ENCODE measurements at places on chromosomes 2 and 18. TPM values are rescaled to one million over a fixed set of nuclear protein-coding genes. Genes with fewer than 3 reads are reported as not detected.

DNA sequence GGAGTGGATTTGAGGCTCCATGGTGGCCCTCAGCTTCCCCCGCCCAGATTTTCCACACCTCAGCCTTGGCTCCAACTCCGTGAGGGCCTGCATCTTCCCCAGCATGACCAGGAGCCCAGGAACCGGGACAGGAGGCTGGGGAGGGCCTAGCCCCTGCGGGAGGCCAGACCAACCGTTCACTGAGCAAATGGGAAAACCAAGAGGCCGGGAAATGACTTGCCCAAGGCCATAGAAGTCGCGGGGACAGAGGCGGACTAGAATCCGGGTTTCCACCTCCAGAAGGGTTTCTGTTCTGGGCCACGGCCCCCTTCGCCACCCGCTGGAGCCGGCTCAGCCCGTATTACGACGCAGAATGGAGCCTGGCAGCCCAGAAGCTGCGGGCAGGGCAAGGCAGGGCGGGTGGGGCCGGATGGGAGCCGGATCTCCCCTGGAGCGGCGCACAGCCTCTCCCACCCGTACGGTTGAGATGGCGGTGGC lies 7.9 kb upstream of the CRYBA2 start:
- DNase-seq, result no peak

NR4A2 gene
- total RNA-seq, result not detected

ZNF396 gene
- 0.10 TPM for total RNA-seq

DNA sequence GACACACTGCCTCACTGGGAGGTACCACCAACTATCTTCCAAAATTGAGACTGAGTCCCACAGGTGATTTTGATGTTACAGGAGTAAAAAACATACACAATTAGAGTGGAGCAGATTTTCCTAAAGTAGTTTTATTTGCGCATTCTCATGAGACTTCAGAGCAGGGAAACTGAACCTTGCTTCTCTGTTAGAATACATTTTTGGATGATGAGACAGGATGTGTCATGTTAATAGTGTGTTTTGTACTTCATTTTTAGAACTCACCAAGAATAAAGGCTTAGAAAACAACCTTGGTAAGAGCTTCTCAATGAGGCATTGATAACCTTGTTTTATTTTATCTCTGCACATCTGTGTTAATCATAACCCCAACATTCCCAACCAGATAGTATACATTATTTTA lies 310.2 kb upstream of the GALNT5 start:
- no peak for DNase-seq

ACAA2 gene
- total RNA-seq, result 109 TPM

- peak; percentile 6 for DNase-seq
These were observed 616.6 kb downstream of the ZEB2 start for GRCh38 chr2:143903172-143903856.

DNA sequence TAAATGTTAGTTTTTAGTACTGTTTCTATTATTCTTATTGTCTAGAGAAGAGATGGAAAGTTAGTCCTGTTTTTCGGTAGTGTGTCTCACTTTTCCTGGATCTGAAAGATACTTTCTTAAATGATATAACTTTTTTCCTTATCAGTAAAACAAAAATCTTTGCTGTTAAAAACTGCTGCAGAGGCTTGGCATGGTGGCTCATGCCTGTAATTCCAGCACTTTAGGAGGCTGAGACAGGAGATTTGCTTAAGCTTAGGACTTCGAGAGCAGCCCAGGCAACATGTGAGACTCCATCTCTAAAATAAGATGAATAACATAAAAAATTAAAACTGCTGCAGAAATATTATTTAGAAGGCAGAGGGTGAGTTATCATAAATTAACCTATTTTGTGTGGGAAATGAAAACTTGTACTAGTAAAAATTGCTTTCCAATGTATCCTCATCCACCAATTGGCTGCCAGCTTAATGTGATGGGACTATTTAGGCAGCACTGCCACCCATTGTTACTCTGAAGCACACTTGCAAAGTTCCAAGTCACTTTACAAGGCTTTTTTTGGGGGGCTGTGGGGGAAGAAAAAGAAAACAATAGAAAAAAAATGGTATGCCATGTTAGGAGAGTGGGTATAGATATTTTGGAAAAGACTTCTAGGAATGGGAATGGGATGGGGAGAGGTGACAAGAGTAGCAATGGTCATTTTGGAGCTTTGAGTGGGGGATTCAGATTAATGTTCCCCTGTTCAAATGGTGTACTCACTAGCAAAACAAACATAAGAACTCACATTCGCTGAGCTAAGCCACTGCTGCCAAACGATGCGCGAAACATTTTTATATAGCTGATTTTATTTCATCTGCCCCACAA lies 62.7 kb downstream of the MEIS1 start:
- no peak for DNase-seq

DNA sequence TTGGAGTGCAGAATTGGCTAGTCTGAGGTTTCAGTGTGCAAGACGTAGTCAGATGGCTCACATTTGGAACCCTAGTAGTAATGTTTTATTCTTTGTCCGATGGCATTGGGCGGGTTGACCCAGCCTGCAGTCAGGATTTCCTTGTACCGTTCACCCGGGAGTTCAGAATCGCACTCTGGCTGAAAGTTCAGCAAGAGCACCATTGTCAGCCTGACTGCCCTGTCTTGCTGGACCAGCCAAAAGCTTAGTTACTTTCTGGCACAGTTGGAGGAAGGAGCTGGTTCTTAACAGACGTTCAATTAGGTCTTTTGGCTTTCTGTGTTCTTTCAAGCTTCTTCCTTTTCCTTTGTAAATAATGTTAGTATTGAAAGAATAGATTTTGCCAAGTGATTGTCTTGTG lies 18.6 kb downstream of the RMC1 start:
- no peak for DNase-seq

TDRD15 gene
- total RNA-seq, result not detected

DNA sequence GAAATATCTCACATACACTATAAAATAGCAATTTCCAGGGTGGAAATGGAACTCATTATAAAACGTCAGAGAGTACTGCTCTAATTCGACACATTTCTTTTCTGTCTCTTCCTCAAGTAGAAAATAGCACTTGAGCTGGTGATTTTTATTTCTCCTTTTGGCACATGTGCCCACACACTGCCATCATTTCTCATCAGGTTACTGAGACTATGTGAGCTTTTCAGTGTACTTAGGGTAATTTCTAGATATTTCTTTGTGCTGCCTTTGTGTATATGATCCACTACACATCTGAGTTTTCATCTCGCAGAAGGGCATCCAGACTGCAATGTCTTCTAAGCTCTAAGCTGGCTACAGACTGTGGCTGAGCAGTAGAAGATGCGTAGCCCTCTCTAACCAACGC lies 62.1 kb upstream of the PGAP1 start:
- no peak for DNase-seq

DNA sequence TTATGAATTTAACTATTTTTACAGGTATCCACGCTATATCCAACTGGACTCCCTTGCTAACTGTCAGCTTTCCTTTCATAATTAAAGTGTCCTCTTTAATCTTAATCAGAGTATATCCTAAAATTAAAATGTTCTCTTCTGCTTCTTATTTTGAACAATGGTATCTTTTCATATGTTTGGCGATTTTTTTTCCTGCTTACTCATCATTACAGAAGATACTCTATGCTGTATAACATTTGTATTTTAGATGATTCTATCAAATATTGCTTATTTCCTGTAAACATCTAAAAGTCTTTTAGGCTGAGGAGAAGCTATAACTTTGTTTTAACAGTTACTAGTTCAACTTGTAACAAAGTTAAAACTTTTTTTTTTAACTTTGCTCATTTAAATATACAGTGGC lies 17.4 kb downstream of the SCN2A start:
- DNase-seq, result no peak

- no peak for DNase-seq
These were observed 89.8 kb upstream of the ITGB6 start for GRCh38 chr2:160289831-160290230.

GRCh38 chr2:187434342-187434785 lies 13.7 kb downstream of the CALCRL start:
- no peak for DNase-seq

DNA sequence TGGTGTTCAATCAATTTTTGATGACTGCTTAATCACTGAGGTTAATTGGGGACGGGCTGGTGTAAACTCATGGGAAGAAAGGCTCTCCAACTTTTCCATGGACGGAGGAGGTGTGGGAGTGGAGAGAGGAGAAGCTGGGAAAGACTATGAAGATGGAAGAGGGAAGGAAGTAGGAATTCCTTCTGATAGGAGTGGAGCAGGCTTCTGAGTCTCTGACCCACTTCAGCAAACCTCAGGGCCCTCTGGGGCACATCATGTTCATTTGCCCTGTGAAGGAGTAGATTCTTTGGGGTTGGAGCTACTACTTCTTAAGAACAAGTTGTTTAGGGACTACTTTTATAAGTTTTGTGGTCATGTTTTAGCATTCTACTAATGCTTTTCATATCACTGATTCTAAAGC lies 87.0 kb upstream of the MAP4K3 start:
- DNase-seq, result no peak

DNA sequence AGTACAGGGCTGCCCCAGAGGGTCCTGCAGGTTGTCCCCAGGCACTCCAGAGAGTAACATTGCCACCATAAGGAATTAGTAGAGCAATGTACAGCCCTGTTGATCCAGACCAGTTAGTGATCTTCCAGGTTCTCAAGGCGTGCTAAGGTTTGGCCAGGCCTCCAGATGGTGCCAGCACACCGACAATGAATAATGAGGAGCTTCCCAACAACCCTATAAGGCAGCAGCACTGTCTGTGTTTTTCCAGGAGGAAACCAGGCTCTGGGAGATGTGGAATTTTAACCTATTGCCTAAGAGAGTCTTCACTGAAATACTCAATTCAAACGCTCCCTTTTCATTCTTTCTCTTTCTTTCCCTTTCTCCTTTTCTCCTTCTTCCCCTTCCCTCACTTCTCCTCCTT lies 122.1 kb downstream of the MGAT5 start:
- DNase-seq, result peak; percentile 27

SERPINB3 gene
- not detected for total RNA-seq

DNA sequence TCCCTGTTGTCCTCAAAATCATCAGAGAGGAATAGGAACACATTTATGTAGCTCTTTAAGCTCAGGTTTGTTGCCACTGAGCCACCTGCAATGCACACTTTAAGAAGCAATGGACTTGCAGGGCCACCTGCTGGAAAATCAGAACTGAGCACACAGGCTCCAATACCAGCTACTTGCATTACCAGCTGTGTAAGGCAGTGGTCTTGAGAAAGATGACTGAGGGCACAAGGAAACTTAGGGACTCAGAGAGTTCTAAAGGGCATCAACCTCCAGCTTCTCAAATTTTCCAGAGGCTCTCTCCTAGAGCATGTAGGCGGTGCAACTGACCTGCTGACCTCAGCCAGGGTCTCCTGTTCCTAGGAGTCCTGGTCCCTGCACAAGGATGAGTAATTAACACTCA lies 2.5 kb upstream of the CNDP2 start:
- peak; percentile 34 for DNase-seq

LYG2 gene
- not detected for total RNA-seq

- DNase-seq, result no peak
These were observed 86.9 kb downstream of the CRACDL start for GRCh38 chr2:98849113-98849512.

DNA sequence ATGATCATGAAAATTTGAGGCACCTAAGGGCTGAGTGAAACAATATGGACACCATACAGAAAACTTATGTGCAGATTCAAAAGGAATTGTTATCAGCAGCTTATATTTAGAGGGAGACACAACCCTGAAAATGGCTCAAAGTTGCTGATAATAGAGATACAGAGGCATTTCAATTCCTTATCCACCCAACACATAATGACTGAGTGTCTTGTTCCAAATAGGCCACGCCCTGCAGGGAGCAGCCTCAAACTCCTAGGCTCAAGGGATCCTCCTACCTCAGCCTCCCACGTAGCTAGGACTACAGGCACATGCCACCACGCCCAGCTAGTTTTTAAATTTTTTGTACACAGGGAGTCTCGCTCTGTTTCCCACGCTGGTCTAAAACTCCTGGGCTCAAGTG lies 79.0 kb downstream of the LBH start:
- no peak for DNase-seq

TMEM247 gene
- not detected for total RNA-seq

- no peak for DNase-seq
These were observed 43.4 kb downstream of the BCL2L11 start for GRCh38 chr2:111164078-111164477.

DNA sequence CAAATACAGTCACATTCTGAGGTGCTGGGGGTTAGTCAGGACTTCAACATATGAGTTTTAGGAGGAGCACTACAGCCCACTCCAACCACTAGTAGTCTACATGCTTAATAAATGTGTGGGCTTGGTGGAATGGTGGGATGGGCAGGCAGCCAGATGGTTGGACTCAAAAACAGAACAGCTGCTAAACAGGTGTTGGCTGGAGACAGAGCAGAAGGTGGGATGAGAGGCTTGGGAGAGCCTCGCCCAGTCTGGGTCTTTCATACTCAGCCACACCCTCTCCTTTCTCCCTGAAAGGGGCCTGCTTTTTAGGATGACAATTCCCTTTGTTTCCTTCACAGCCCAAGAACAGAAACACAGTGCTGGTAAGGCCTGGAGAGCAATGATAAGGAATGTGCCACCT lies 143.9 kb upstream of the KLHL29 start:
- DNase-seq, result no peak

GRCh38 chr2:47666332-47666731 lies 116.6 kb upstream of the MSH6 start:
- DNase-seq, result no peak

- DNase-seq, result no peak
These were observed 56.2 kb downstream of the COBLL1 start for GRCh38 chr2:164785457-164785856.

ACMSD gene
- not detected for total RNA-seq

DNA sequence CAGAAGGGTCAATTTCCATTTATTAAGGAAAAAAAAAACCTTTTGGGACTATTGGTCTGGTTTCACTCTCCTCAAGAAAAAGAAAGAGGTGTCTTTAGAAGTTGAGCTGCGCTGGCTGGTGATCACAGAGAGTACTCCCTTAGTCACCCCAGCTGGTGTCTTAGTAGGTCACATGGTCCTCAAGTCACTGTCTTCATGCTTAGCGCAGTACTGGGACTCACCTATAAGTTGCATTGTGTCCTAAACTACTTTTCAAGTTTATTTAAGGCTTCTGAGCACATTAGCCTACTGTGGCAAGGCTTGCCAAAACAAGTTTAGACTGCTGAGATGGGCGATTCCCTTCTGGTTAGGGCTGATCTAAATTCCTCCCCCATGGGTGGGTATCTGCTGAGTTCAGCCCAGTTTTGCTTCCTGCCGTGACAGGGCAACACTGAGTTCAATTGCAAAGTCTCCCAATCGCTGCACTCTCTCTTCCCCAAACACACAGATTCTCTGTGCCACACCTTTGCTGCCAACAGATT lies 824.9 kb upstream of the CRIM1 start:
- DNase-seq, result no peak

- no peak for DNase-seq
These were observed 48.7 kb downstream of the FMNL2 start for GRCh38 chr2:152383702-152384101.

DNA sequence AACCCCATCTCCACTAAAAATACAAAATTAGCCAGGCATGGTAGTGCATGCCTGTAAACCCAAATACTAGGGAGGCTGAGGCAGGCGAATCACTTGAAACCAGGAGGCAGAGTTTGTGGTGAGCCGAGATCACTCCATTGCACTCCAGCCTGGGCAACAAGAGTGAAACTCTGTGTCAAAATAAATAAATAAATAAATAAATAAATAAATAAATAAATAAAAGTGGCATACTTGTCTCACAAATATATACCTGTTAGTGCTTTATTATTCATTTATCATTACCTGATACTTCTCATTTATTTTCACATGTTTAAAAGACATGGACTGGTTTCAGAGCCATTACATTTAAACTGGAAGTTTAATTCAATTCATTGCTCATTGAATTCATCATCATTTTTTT lies 491.4 kb upstream of the CDH7 start:
- DNase-seq, result no peak

NAT8 gene
- total RNA-seq, result not detected

BMP10 gene
- not detected for total RNA-seq

- peak; percentile 54 for DNase-seq
These were observed 464 bp downstream of the CYBRD1 start for GRCh38 chr2:171522788-171523087.
